ENCODE measurements at places on chromosomes 5 and 9.

GRCh38 chr9:4986296-4986695 lies 1.2 kb downstream of the JAK2 start:
- no peak for DNase-seq

- DNase-seq, result no peak
These were observed 87.5 kb downstream of the SLIT3 start for GRCh38 chr5:169213479-169213878.

GRCh38 chr5:167937635-167937998 lies 353.8 kb upstream of the WWC1 start:
- DNase-seq, result no peak

GRCh38 chr5:142969186-142969585 lies 199.0 kb downstream of the ARHGAP26 start:
- DNase-seq, result no peak

GRCh38 chr9:31372799-31373587 lies 1011.5 kb upstream of the ACO1 start:
- DNase-seq, result no peak

- no peak for DNase-seq
These were observed 41.2 kb upstream of the SVEP1 start for GRCh38 chr9:110620726-110621125.

DNA sequence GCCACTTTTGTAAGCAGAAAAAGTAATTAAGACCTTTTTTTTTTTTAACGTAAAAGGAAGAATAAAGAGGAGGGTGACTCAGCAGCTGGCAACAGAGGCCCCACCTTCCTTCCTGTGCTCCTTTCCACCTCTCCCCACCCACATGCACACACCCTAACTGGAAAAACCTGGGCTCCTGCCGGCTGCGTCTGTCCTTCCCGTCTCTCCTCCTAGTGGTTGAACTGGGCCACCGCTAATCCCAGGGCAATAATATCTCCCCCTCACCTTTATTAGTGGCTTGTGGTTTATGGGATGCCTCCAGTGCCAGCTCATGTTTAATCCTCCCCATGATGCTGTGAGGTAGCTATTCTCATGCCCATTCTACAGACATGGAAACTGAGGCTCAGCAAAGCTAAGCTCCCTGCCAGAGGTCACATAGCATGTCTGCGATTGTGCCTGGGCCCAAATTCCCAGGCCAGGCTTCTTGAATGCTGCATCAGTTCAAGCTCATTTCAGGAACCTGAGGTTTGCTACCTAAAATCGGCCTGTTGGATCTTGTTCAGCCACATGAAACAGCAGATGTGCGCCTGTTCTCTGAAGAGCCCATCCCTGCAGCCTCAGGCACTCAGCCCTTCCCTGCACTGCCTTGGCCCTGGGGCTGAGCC lies 60.9 kb upstream of the IL17B start:
- no peak for DNase-seq

- peak; percentile 46 for DNase-seq
These were observed 33.3 kb downstream of the MORN5 start for GRCh38 chr9:122192914-122193525.

- DNase-seq, result no peak
These were observed 135.4 kb upstream of the SPEF2 start for GRCh38 chr5:35482167-35482755.

DNA sequence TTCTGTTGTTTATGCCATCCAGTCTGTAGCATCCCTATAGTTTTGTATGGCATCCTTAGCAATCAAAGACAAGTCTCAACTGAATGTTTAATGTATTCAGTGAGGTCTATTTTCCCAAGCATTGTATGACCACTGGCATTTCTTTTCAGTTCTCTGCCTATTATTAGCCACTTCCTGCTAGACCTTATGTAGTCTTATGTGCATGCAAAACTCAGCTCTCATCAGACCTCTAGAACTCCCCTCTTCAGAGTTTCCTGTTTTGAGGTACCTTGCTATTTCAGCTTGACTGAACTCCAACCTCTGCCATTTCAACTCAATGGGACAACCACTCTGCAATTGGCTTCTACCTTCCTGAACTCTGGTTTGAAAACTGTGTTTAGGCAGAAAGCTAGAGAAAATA lies 113.2 kb downstream of the SLC25A46 start:
- no peak for DNase-seq

DNA sequence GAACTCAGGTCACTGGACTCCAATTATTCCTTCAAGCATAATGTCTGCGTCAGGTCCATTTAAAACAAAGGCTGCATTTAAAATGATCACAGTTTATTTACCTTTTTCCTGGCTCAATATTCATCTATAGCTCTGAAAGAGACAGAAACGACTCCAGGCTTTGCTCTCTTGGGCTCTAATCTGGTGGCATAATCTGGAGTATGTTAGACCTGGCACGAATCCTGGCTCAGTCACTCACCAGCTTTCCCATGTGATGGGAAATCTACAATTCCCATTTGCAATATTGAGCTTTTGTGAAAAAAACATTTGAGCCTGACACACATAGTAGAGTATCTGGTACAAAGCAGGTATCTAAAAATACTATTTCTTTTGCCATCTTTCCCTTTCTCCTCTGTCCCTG lies 155.8 kb downstream of the SEMA6A start:
- DNase-seq, result no peak

DNA sequence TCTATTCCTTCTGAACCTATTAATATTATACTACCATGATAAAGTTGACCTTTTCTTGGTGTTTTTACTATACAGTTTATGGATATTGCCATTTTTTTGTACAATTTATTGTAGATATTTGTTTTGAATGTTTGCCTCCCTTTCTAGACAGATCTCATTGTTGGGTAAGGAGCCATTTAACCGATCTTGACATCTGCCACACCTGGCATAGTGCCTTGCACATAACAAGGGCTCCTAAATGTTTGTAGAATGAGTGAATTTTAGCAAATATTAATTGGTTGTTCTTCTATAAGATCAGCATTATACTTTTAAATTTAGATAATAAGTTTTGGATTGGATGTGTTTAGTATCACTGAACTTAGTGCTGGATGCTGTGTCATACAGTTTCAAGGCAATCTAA lies 175.3 kb downstream of the GDNF start:
- DNase-seq, result no peak

- DNase-seq, result no peak
These were observed 77.4 kb downstream of the C7 start for GRCh38 chr5:40986666-40987065.

- no peak for DNase-seq
These were observed 13.4 kb downstream of the SLC28A3 start for GRCh38 chr9:84327184-84327583.

GRCh38 chr9:110030632-110031031 lies 177.3 kb downstream of the C9orf152 start:
- no peak for DNase-seq

DNA sequence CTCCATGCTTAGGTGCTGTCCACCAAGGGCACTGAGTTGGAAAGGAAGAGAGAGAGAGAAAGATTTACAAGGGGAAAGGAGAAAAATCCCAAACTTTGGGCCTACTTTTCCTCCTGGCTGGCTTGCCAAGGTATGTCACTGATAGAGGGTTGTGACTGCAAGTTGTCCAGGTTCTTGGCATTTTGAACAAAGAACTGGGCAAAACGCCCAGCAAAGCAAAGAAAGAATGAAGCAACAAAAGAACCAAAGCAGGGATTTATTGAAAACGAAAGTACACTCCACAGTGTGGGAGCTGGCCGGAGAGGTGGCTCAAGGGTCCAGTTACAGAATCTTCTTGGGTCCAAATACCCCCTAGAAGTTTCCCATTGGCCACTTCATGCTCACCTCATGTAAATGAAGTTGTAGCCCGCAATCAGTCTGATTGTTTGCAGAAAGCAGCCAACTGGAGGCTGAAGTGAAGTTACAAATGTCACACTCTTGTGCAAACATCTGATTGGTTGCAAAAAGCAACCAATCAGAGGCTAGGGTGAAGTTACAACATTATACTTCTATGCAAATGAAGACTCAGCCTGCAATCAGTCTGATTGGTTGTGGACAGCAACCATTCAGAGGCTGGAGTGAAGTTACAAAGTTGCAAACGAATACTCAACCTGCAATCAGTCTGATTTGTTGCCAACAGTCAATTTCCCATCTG lies 263.5 kb downstream of the YTHDC2 start:
- DNase-seq, result no peak

- DNase-seq, result no peak
These were observed 14.8 kb downstream of the POU5F2 start for GRCh38 chr5:93726595-93726994.

GRCh38 chr5:149392718-149393117 lies 13.6 kb upstream of the IL17B start:
- DNase-seq, result no peak

Data from NCI-H2227 treated with DMSO at 0.1 percent for 48 hours (cell line).